ENCODE measurements at places on chromosomes 7 and 10. TPM values are rescaled to one million over a fixed set of nuclear protein-coding genes. Genes with fewer than 3 reads are reported as not detected.

BTBD16 gene
- total RNA-seq: 1.4 TPM

HOXA5 gene
- 23.5 TPM for total RNA-seq

THAP5 gene
- 11.0 TPM for total RNA-seq

KAZALD1 gene
- 0.49 TPM for total RNA-seq

GCC1 gene
- total RNA-seq: 12.9 TPM

NPY gene
- not detected for total RNA-seq

CADPS2 gene
- 6.4 TPM for total RNA-seq

HSPA12A gene
- 36.4 TPM for total RNA-seq

SEMA3E gene
- total RNA-seq: 1.6 TPM

ACBD7 gene
- 1.8 TPM for total RNA-seq

STEAP1B gene
- 0.13 TPM for total RNA-seq

GDF2 gene
- not detected for total RNA-seq

GRID2IP gene
- total RNA-seq: under 0.01 TPM

ACSL5 gene
- 0.16 TPM for total RNA-seq

All from mesangial cell (primary cell).